CD4-positive, CD25-positive, alpha-beta regulatory T cell (primary cell): ENCODE measurements at places on chromosomes 1 and 21. TPM values are rescaled to one million over a fixed set of nuclear protein-coding genes. Genes with fewer than 3 reads are reported as not detected.

The FCER1A gene
- 1.5 TPM for total RNA-seq

- H3K36me3 ChIP-seq, result no peaks in the 10 kb centered on the region
- no peaks in the 10 kb centered on the region for H3K4me1 ChIP-seq
- no peak for DNase-seq
- H3K27ac ChIP-seq, result no peak overlapping the region
These were observed 51.2 kb downstream of the GIPC2 start for GRCh38 chr1:78096976-78097375.

DNA sequence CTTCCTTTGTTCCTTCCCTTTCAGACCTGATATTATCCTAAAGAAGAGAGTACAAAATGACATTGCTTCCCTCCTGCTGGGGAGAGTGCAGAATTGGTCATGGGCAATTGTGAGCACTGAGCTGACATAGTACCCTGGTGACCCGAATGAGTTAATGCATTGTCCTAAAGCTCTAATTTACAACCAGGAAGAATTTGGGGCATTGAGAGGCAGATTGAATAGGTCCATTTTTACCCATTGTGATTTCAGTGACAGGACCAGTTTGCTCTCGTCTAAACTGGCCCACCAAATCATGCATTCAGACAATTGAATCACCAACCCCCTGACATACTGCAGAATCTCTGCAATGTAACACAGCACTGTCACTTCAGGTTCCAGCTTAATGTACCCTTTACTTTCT lies 497.4 kb downstream of the DPYD start:
- no peaks in the 10 kb centered on the region for H3K27me3 ChIP-seq
- DNase-seq, result no peak
- H3K4me3 ChIP-seq, result no peak overlapping the region

- H3K4me3 ChIP-seq, result peak overlapping the region; percentile 23
- DNase-seq, result peak; percentile 56
- H3K27me3 ChIP-seq, result no peaks in the 10 kb centered on the region
- peaks cover 8% of the 10 kb centered on the region for H3K4me1 ChIP-seq
- no peak overlapping the region for H3K27ac ChIP-seq
These were observed 77.8 kb downstream of the BACH1 start for GRCh38 chr21:29376556-29376955.

GRCh38 chr1:61674221-61674620 lies 50.7 kb downstream of the TM2D1 start:
- no peaks in the 10 kb centered on the region for H3K4me1 ChIP-seq
- no peak overlapping the region for H3K4me3 ChIP-seq
- H3K27ac ChIP-seq, result no peak overlapping the region
- H3K27me3 ChIP-seq, result no peaks in the 10 kb centered on the region
- DNase-seq, result no peak
